ENCODE measurements at places on chromosomes 1 and 21. TPM values are rescaled to one million over a fixed set of nuclear protein-coding genes. Genes with fewer than 3 reads are reported as not detected.
A peak's percentile ranks its signal among the peaks of the same experiment; 100 is the strongest.

Gene IRF6
- under 0.01 TPM for total RNA-seq

Gene ZNF593OS
- not detected for total RNA-seq

Gene KRTAP21-2
- total RNA-seq = not detected

Gene FLG2
- total RNA-seq = not detected

Gene WNT9A
- 1.0 TPM for total RNA-seq

- no peaks in the 10 kb centered on the region for H3K4me1 ChIP-seq
- DNase-seq = peak; percentile 10
- H3K27ac ChIP-seq = no peak overlapping the region
- H3K4me3 ChIP-seq = no peak overlapping the region
- no peaks in the 10 kb centered on the region for H3K27me3 ChIP-seq
Measured at GRCh38 chr1:102742426-102742825, 365.9 kb downstream of the COL11A1 start.

DNA sequence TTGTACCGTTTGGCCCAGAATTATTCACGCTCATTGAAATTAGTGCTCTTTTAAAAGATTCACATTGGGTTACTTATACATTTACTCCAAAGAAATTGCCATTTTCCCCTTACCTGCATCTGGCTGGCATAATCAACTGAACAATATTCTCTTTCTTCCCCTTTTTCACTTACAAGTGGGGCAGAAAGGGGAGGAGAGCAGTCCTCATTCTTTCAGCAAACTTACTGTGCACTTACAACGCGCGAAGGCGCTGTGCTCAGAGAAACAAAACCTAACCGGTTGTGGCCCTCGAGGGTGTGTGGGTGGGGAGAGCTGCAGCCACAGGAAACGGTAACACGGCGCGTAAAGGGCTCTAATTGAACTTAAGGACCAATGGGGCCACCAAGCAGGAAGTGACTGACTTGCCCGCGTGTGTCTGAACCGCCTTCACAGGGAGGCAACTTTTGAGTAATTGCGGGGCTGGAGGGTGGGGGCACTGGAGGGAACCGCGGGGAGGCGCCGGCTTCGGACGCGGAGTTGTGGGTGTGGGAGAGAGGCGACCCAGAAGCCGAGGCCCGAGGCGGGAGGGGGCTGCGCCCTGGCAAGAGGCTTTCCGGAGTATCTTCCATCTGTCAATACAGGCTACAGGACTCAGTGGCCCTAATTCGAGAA is 693 bp upstream of the PNRC2 start:
- peak overlapping the region; percentile 96 for H3K27ac ChIP-seq
- H3K27me3 ChIP-seq = no peaks in the 10 kb centered on the region
- peak overlapping the region; percentile 81 for H3K4me3 ChIP-seq
- peaks cover 5% of the 10 kb centered on the region for H3K4me1 ChIP-seq

DNA sequence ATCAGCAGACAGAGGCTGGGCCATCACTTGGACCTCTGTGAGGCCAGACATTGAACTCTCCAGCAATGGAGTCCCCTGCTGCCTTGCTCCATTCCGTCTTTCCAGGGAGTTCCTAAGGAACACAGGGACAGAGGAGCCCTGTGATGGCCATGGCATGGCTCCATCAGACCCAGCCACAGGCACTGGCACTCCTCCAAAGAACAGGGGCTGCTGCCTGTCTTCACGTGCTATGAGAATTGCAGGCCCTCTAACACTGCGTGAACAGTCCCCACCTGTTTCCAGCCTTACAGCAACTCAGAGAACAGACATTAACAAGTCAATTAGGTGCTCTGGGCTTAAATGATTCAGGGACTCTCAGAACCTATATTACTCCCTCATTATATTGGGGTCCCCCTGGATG is 140.8 kb downstream of the ASTN1 start:
- no peaks in the 10 kb centered on the region for H3K27me3 ChIP-seq
- H3K4me1 ChIP-seq = no peaks in the 10 kb centered on the region
- no peak for DNase-seq
- no peaks in the 10 kb centered on the region for H3K36me3 ChIP-seq

DNA sequence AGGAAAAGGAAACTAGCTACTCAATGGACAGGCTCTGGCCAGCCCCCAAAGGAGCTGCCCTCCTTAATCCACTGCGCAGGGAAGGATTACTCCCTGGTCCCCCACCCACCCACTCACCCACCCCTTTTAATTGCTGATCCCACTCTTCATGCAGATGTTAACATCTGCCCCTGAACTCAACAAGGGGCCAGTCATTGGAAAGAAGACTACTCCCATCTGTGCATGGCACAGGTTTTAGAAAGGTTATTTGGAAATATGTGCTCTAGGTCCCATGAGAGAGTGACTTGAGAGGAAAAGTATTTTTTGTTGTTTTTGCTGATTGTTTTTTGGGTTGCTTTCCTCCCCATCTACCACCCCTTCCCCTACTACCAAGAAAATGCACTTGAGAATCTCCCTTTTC is 94.4 kb upstream of the FGGY start:
- H3K4me1 ChIP-seq = no peaks in the 10 kb centered on the region
- no peak for DNase-seq
- no peak overlapping the region for H3K4me3 ChIP-seq
- no peaks in the 10 kb centered on the region for H3K27me3 ChIP-seq
- H3K36me3 ChIP-seq = no peaks in the 10 kb centered on the region

- no peak overlapping the region for H3K27ac ChIP-seq
- DNase-seq = peak; percentile 6
- no peaks in the 10 kb centered on the region for H3K36me3 ChIP-seq
- no peak overlapping the region for H3K4me3 ChIP-seq
- peaks cover 47% of the 10 kb centered on the region for H3K27me3 ChIP-seq
- no peaks in the 10 kb centered on the region for H3K4me1 ChIP-seq
Measured at GRCh38 chr1:205568469-205569361, 63.1 kb downstream of the ELK4 start.

DNA sequence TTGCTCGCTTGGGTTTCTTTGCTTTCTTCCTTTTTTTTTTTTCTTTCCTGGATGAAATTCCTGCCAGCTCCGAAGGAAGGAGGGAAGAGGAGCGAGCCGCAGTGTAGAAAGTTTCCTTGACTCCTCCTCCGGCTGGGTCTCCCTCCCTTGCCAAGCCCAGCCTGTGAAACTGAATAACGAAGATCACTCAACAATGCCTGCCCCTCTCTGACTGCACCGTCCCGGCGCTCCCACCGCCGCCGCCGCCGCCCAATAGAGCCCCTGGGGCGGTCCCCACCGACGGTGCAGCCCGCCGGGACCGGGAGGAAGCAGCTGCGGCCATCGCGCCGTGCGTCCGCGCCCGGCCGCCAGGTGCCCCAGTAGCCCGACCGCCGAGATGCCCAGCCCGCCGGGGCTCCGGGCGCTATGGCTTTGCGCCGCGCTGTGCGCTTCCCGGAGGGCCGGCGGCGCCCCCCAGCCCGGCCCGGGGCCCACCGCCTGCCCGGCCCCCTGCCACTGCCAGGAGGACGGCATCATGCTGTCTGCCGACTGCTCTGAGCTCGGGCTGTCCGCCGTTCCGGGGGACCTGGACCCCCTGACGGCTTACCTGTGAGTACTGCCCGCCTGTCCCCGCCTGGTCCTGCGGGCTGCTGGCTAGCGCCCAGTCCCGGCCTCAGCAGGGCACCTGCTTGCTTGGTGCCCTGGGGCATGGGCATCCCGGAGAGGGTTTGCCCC is at the start of gene LGR6:
LGR6 (plus strand) TSS at position 186 of the 714 bp plus-strand sequence; CDS start at position 377, 191 bp downstream.
- H3K27me3 ChIP-seq = peaks cover 37% of the 10 kb centered on the region
- no peak within 1 kb of the TSS for H3K4me3 ChIP-seq
- no peaks in the 10 kb centered on the region for H3K4me1 ChIP-seq
- no peak within 1 kb of the TSS for H3K27ac ChIP-seq
- H3K36me3 ChIP-seq = no peaks in the 10 kb centered on the region

DNA sequence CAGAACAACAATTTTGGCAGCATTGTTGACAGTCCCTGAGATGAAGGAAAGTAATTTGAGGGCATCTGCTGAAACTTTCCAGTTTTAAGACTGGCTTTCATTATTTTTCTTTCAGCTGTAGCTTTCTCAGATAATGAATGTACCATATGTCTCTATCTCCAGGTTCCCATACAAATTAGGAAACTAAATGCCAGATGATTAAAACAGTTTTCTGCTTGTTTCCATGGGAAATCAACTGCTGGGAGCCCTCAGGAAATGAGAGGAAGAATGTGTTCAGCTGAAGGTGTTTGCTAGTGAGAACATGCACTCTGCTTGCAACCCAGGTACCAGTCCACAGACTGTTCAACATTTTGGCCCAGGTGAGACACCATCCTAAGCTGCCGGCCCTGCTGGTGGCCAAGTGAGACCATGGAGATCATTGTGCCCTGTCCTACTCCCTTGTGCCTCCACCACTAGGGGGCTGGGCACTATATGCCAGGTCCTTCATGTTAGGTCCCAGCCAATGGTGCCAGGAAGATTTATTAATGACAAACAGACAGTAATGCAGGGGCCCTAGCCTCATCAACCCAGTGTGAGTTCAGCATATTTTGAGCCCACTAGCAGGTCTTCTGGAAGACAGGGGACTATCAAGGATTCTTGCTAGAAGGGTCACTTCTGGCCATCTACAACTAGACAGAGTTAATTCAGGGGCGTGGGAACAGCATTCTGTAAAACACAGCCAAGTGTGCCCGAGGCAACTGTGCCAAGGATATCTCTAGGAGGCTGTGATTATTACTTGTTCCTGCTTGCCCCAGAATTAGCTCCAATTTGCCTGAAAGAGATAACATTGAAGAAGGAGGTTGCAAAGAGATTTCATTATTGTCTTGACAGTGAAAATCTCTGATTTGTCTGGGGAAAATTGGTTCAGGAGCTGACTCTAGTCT is 17.0 kb upstream of the LRRC8C start:
- H3K27me3 ChIP-seq = no peaks in the 10 kb centered on the region
- H3K36me3 ChIP-seq = no peaks in the 10 kb centered on the region
- H3K4me1 ChIP-seq = no peaks in the 10 kb centered on the region

DNA sequence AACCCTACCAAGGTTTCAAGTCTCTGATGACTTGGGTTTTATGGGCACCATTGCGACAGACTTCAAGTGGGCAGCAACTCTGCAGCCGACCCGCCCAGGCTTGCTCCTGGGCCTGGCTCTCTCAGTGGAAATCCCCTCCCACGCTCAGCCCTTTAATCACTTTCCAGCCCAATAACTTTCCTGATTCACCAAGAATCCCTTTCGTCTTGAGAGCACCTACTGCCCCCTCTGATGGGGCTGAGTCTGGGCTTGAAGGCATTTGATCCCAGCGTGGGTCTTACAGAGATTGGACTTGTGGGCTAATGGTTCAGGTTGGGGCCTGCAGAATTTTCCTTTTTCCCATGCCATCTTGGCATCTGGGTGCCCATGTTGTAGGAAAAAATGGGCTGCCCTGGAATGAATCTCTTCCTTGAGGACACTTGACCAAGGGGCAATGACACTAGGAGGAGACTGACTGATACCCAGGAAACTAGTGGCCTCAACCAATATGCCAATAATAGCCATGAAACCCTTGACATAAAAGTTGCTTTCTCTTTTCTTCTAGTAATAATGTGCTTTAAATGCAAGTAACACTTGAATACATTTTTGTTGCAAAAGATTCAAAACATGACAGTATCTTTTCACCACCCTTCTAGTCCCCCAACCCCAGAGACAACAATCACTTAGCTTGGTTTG is 7.8 kb upstream of the PHLDA3 start:
- no peak for DNase-seq
- H3K4me1 ChIP-seq = peaks cover 17% of the 10 kb centered on the region
- H3K27me3 ChIP-seq = no peaks in the 10 kb centered on the region

- no peak overlapping the region for H3K27ac ChIP-seq
- H3K36me3 ChIP-seq = no peaks in the 10 kb centered on the region
- H3K27me3 ChIP-seq = no peaks in the 10 kb centered on the region
- DNase-seq = no peak
Measured at GRCh38 chr1:168664069-168664834, 64.8 kb downstream of the DPT start.

DNA sequence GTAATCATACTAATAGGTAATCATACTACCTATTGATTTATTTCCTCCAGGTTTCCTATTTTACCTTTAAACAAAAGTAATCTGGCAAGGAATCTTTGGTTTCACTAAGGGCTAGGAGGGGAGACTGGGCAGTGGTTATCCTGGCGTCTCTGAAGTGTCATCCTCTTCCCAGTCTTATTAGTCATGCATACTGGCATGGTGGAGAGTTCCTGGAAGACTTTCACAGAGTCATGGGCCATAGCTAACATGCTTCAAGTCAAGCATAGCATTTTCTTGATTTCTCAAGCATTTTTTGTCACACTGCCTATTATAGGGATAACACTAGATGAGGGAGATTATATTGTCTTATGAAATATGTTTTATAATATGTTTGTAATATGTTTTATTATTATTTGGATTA is 64.0 kb upstream of the ASB17 start:
- H3K4me3 ChIP-seq = no peak overlapping the region
- no peaks in the 10 kb centered on the region for H3K27me3 ChIP-seq
- H3K4me1 ChIP-seq = no peaks in the 10 kb centered on the region
- H3K27ac ChIP-seq = no peak overlapping the region
- no peaks in the 10 kb centered on the region for H3K36me3 ChIP-seq
- peak; percentile 24 for DNase-seq

GRCh38 chr21:35954066-35954465 is 106.3 kb downstream of the SETD4 start:
- H3K4me3 ChIP-seq = no peak overlapping the region
- no peaks in the 10 kb centered on the region for H3K4me1 ChIP-seq
- no peak overlapping the region for H3K27ac ChIP-seq
- peaks cover 6% of the 10 kb centered on the region for H3K27me3 ChIP-seq
- H3K36me3 ChIP-seq = no peaks in the 10 kb centered on the region
- DNase-seq = no peak

- no peaks in the 10 kb centered on the region for H3K36me3 ChIP-seq
- DNase-seq = no peak
- H3K4me1 ChIP-seq = no peaks in the 10 kb centered on the region
Measured at GRCh38 chr1:114803001-114803400, 22.5 kb upstream of the SIKE1 start.

DNA sequence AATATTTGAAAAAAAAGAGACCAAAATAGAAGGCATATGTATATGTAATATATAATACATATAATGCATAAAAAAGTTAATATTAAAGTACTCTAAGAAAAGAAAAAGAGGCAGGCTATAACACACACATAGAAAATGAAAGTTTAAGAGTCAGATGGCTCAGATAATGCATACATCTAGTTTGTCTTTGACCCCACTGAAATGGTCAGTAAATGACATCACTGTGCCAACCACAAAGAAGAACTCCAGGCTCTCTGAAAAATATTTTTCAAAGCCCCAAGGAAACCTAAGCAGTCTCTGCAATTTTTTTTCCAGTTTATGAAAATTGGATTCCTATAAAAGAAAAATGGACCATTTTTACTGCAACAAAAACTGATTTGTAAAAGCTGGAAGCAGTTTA is 55.4 kb upstream of the SCYL3 start:
- H3K4me3 ChIP-seq = no peak overlapping the region
- H3K4me1 ChIP-seq = no peaks in the 10 kb centered on the region
- H3K36me3 ChIP-seq = no peaks in the 10 kb centered on the region

GRCh38 chr1:232383455-232384123 is 246.3 kb downstream of the SIPA1L2 start:
- H3K4me3 ChIP-seq = no peak overlapping the region
- H3K4me1 ChIP-seq = no peaks in the 10 kb centered on the region
- no peak overlapping the region for H3K27ac ChIP-seq
- no peaks in the 10 kb centered on the region for H3K36me3 ChIP-seq
- no peak for DNase-seq
- H3K27me3 ChIP-seq = no peaks in the 10 kb centered on the region

- no peaks in the 10 kb centered on the region for H3K27me3 ChIP-seq
- H3K36me3 ChIP-seq = no peaks in the 10 kb centered on the region
- no peak overlapping the region for H3K4me3 ChIP-seq
- no peak for DNase-seq
- H3K27ac ChIP-seq = no peak overlapping the region
- peaks cover 2% of the 10 kb centered on the region for H3K4me1 ChIP-seq
Measured at GRCh38 chr1:41649396-41650027, 165.0 kb upstream of the EDN2 start.

Data from fibroblast of lung (primary cell).